ENCODE measurements at places on chromosomes 5 and 9.

GRCh38 chr5:15393146-15393545, 106.8 kb upstream of the FBXL7 start:
- DNase-seq: no peak

- no peak for DNase-seq
These were observed 69.0 kb upstream of the GRAMD2B start for GRCh38 chr5:126354012-126354857.

GRCh38 chr9:105419816-105420597, 27.8 kb upstream of the FSD1L start:
- no peak for DNase-seq

DNA sequence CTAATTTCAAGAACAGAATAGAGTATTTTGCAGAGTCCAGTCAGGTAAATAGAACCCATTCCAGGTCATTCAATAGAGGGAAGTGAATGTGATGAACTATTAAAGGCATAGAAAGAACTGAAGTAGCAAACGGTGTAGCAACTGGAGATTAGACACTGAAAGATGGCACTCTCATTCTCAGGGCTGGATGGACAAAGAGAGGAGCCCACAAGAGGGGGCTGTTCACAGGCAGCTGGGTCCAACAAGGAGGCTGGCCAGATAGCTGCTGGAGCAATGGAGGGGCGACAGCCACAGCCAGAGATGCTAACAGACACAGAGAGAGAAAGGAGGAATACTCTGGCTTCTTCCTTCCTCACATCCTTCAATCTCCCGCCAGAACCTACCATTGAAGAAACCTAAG, 93.1 kb upstream of the SMARCA2 start:
- no peak for DNase-seq

DNA sequence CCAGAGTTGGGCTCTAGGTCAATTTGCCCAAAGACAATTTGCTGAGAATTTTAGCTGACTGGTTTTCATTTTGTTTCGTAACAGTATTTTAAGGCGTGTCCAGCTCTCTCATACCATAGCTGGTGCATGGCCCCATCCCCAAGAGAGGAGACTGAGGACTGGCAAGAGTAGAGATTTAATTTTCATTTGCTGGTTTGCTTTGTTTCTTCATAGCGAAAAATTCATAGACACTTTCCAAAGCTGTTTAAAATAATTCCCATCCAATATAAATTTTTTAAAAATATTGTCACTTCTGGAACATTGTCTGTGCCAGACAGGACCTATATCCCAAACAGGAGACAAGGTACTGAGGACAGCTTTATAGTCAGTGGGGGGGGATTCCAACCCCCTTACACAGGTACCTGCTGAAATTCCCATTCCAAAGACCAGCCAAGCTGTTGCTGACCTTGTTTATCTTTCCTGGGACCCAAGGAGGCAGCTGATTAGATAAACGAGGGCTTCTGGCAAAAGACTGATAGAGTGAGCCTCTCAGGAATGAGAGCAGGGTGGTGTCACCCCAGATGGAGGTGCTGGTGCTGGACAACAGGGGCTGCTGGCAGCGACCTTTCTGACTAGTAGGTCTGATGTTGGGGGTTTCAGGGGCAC, 6.8 kb upstream of the ANGPTL2 start:
- DNase-seq: no peak

DNA sequence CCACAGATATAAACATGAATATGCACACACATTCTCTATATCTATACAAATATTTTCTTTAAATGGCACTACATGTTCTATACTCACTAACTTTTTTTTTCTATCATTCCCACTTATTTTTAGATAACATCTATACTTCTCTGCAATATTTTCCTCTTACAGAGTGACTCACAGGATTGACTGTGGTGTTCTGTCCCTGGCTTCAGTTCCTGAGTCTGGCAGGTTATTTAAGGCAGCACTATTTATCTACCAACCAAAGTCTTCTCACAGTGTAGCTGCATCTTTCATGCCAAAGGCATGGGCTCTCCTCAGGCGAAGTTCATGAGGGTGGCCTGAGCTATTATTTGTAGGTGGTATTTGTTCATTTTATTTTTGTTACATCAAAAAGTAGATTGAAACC, 409.0 kb downstream of the PRR16 start:
- DNase-seq: no peak
